Gastrocnemius medialis (tissue), 4 donors: ENCODE measurements at places on chromosomes 13 and 19.
A peak's percentile ranks its signal among the peaks of the same experiment; 100 is the strongest.

DNA sequence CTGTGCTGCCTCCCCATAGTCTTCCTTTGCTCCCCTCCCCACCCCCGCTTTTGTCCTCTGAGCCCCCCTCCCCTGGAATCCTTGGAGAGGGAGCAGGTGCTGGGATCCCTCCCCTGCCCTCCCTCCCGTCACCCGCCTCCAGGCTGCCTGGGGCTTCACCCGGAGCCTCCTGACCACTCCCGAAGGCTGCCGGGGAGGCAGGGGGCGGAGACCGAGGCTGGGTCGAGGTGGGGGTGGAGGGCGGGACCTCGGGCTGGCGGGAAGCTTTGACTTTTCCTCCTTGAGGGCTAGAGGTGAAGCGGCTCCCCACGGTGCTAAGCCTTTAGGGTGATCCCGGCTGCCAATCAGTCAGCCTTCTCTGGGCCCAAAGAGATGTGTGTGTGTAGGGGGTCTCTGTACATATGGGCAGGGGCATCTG is 1.5 kb downstream of the KMT5C start:
- DNase-seq, result no peak

GRCh38 chr19:19447536-19448237 is 42.2 kb downstream of the GATAD2A start:
- no peak for DNase-seq

DNA sequence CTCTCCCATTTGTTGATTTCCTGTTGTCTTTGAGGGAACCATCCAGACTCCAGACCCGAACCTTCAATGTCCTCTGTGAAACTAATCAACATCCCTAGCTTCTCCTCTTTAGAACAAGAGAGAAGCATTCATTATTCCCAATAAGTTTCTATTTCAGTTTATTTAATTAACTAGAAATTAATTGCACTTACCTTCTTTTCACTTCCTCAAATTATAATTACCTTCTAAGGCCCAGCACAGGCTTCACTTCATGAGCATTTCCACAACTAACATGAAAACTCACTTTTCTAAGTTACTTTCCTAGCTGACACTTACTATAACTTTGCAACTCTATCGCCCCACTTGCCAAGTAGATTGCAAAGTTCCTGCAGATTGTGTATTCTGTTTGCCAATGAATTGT is 71.6 kb upstream of the HTR2A start:
- DNase-seq, result no peak

- DNase-seq, result no peak
Measured at GRCh38 chr19:51568456-51568855, 2.6 kb upstream of the ZNF175 start.

DNA sequence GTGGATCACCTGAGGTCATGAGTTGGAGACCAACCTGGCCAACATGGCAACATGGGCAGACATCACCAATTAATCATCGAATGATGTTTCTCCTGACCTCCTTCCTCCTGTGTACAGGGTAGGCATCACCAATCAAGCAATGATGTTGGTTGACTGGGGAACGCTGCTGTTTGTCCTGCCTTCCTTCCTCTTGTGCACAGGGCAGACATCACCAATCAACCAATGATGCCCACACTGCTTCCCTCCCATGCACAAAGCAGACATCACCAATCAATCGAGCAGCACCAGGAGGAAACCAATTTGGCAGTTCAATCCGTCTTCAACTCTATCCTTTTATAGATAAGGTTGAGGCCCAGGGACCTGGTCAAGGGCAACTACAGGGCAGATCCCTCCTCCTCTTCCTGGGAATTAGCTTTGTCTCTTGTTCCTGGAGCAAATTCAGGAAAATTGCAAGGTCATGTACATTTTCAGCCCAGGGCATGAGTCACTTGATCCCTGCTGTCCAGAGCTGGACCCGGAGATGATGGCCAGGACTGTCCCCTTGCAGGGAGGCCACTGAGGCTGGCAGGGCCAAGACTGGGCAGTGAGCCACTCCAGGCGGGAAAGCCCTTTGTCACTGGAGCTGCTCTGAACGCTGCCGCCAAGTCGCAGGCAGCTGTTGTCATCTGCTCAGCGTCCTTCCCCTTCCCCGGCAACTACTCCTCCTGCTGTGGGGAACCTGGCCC is 5.3 kb upstream of the CSNK1G2 start:
- peak; percentile 80 for DNase-seq

GRCh38 chr13:37621811-37622361 is 23.3 kb upstream of the POSTN start:
- DNase-seq, result no peak

- no peak for DNase-seq
Measured at GRCh38 chr19:19538785-19539166, 711 bp downstream of the CILP2 start.

- DNase-seq, result no peak
Measured at GRCh38 chr19:53906211-53907192, 2.6 kb upstream of the CACNG7 start.

DNA sequence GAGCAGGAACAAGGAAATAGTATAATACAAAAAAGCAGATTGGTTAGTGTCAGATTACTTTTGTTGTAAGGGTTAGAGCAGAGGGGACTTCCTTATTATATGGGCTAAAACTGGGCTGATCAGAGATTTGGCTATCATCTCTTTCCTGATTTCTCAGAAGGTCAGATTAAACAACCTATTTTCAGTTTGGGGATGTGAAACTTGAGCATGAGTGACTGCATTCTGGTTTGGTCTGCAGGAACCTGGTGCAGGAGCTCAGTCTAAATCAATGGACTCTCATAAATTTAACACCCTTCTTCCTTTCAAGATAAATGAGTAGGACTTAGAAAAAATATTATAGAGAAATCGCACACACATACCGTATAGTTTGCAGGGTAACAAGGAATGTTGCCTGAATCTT is 12.9 kb upstream of the RFXAP start:
- no peak for DNase-seq

DNA sequence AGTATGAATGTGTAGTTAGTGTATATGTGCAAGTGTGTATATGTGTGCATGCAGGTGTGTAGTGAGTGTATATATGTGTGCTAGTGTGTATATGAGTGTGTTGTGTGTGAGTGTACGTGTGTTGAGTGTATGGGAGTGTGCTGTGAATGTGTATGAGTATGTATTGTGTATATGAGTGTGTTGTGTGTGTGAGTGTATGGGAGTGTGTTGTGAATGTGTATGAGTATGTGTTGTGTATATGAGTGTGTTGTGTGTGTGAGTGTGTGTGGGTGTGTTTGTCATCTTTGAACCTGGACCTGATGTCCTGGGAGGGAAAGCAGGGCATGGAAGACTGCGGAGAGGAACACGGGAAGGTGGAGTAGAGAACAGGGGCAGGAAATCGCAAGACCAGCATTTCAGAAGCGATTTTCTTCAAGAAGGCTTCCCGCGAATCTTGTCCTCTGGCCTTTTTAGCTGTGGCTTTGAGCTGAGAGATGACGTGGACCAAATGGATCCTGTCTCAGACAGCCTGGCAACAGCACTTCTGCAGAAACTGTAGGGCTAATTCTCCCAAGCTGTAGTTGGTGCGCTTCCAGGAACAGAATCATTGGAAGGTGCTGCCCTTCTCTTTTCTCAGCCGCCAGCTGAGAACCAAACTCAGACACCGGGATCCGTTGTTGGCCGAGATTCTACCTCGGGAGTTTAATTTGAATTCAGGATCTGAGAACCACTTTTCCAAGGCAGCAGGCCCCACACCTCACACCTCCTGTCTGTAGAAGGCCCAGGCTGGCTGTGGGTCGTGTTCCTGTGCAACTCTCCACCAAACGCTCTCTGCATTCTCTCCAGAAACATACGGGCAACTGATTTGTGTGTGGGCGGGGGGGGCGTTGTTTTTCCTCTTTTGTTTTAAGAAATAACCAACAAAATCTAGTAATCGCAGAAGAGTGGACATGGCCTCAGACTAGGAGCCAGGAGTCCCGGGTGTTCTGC is 94.7 kb upstream of the RAP2A start:
- peak; percentile 26 for DNase-seq
